PC-3 (cell line): ENCODE measurements at places on chromosomes 3 and 15.

DNA sequence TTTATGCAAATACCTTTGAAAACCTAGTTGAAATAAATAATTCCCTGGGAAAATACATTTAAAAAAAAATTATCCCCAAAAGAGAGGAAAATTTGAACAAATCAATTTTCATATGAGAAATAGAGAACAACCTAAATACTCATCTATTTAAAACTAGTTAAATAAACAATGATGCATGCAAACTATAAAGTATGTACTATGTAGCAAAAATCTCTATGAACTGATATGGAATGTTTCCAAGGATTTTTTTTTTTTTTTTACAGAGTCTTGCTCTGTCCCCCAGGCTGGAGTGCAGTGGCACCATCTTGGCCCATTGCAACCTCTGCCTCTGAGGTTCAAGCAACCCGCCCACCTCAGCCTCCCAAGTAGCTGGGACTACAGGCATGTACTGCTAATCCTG is 27.2 kb upstream of the B3GALNT1 start:
- peak; percentile 65 for DNase-seq

- DNase-seq = no peak
These were observed 68.2 kb downstream of the EDEM1 start for GRCh38 chr3:5255404-5256344.

GRCh38 chr3:194265505-194265892 is 85.6 kb downstream of the CPN2 start:
- peak; percentile 65 for DNase-seq

DNA sequence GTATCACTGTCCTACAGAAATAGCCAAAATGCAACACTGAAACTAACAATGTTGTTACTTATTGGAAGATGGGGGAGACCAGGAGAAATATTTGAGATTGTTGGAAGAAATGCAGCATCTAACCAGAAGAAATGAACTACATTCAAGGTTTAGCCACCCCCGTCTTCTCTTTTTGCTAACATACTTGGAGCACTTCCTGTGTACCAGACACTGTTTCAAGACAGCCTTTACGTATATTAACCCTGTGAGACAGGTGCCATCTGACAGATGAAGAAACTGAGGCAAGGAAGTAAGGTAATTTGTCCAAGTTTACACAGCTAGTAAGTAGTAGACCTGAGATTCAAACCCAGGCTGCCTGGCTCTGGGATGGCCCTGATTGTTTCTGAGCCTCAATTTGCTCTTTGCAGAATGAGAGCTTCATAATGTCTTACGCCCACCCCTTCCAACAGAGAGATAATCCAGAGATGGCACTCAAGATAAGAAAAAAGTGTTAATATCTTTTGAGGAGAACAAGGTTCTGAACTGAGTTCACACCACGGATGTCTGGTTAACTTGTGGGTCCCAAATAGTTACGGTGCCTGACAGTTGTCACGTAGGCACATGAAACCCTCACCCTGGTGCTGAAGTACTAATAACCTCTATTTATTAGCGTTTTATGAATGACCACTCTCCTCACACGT is 26.1 kb downstream of the RASGRP1 start:
- no peak for DNase-seq

DNA sequence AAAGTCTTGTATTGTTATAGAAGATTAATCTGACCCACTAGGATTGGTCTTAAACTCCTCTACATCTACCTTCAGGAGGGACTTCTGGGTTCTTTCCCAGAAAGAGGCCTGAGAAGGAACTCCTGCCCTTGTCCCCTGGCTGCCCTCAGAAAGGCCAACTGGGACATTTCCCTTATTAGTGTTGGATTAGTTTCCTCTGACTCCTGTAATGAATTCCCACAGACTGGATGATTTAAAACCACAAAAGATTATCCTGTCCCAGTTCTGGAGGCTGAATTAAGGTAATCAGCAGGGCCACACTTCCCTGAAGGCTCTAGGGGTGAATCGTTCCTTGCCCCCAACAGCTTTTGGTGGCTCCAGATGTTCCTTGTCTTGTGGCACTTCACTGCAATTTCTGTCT is 102.8 kb upstream of the NMNAT3 start:
- no peak for DNase-seq

- no peak for DNase-seq
These were observed 4.2 kb downstream of the SMAD6 start for GRCh38 chr15:66706225-66706732.

DNA sequence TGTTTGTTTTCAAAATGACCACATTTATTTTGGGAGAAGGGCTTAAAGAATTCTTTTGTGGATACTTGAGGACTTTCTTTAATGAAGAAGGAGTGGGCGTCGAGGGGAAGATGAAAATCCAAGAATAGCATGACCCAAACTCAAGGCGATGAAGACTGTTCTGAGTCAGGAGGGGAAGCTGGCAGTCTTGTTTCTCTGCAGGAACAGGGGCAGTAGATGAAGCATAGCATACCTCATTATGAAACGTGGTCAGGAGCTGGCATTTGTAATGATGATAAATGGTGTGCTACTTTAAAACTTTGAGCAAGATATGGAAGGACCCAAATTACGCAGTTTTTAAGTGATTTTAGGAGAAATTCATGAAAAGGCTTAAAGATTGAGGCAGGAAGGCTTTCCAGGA is 549.0 kb downstream of the IGSF11 start:
- no peak for DNase-seq

DNA sequence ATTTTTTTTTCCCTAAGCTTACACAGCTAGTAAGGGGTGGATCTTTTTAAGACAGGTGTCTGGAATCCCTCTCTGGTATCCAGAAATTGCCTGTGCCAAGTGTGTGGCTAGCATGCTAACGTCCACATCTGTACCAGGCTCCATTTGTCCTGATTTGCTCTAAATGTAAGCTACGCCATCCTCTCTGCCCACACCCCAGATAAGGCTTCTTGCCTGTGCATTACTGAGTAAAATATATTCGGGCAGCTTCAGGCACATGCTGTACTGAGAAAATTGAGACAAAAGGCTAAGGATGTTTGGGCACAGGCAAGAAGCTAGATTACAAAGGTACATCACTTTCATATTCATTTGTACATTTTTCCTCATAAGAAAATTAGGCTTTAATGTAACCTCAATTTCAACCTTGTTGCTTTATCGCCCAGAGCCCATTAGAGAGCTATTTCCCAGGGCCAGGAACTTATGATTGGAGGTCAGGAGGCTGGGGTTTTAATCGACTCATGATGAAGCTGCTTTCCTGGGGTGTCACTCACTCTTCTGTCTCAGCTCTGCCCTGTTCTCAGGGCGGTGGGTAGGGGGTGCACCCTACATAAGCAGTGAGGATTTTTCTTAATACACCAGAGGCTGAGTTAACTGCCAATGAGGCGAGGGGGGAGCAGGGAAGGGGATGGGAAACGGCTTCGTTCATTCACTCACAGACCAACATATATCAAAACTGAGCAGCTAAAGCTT is 106.3 kb downstream of the RORA start:
- DNase-seq = no peak

DNA sequence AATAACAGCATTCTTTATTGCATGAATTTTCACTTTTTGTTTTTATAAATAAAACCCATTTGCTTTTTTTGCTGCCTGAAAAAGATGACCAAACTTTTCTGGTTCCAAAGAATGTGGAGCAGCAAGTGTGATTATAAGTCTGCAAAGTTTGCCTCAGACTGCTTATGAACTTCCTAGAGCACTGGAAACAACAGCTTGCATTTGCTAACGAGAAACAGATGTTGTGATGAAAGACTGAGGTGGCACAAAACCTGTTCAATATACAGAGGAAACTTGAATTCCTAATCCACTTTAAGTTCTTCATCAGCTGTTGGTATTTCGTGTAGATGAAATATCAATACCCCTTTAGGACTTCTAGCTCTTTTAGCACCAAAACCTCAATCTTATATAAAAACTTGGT is 9.3 kb downstream of the ZPLD1 start:
- no peak for DNase-seq

GRCh38 chr3:24608701-24609390 is 114.2 kb upstream of the THRB start:
- no peak for DNase-seq

- DNase-seq = peak; percentile 63
These were observed 47.3 kb downstream of the CLDN11 start for GRCh38 chr3:170465955-170466354.
